Effector memory CD8-positive, alpha-beta T cell (primary cell): ENCODE measurements at places on chromosomes 7 and 10.

- DNase-seq = no peak
Observed at GRCh38 chr10:116268976-116269375, 4.0 kb downstream of the GFRA1 start.

- no peak for DNase-seq
Observed at GRCh38 chr7:158127241-158127640, 460.4 kb downstream of the PTPRN2 start.

GRCh38 chr7:4406288-4407058 is 275.6 kb upstream of the FOXK1 start:
- DNase-seq = no peak

DNA sequence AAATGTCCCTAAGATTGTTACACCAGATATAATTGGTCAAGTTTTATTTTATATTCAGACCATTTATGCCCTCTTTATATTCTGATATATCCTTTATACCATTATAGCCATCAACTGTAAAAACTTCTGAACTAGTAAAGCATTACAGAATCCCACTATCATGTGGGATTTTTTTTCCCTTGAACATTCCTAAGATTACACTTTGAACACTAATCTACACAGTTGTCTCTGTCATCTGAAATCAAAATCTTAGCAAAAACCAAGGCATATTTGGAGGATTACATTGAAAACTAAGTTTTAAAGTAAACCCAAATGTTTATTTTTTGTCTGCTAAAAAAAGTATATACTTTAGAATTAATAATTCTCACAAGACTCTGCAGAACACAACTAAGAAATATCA is 116.2 kb upstream of the GPR22 start:
- no peak for DNase-seq

DNA sequence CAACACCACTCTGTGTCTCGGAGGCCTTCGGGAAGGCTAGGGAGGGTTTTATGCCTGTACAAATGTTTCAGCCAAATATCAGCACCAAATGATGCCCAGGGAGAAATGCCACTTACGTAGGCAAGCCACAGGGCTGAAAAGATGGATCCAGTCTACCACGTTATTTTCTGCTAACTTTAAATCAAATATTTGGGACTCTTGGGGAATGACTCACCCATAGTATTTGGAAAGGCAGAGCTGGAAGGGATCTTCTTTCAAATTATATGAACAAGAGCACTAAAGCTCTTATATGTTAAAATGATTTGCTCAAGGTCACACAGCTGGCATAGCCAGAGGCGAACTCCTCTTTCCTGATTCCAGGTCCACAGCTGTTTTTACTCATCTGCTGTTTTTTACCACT is 591.4 kb downstream of the SORCS1 start:
- DNase-seq = no peak

- no peak for DNase-seq
Observed at GRCh38 chr10:22370320-22370719, 25.0 kb downstream of the SPAG6 start.

DNA sequence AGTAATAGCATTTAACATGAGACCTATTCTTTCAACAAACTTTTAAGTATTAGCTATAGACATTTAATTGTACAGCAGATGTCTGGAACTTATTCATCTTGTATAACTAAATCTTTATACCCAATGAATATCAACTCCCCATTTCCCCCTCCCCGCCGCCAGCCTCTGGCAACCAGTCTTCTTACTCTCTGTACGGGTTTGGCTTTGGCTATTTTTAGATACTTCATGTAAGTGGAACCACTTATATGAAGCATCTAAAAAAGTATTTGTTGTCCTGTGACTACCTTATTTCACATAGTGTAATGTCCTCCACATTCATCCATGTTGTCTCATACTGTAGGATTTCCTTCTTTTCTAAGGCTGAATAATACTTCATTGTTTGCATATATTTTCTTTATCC is 60.8 kb downstream of the RAB18 start:
- DNase-seq = no peak

DNA sequence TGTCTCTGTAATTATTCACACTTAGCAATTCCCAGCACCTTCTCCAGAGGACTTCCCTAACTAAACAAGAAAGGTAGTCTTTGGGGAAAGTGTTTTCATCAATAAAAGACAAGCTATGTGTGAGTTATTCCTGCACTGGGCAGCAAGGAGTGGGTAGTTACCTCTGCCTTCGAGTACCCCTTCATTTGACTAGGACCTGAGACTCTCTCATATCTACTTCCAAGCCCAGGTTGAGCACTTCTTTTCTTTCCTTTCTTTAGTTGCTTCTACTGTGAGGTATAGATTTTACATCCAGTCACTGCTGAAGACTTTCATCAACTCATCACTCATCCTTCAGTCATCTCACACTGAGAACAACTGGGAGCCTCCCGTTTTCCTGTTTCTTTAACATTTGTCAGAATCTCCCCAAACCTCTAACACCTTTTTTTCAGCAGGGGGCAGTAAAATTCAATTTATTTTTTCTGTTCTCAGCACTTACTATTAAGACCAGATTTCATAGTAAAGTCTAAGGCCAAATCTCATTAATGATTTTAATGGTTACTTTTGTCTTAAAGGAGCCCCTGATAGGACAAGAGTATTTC is 80.1 kb upstream of the PRSS1 start:
- DNase-seq = no peak

- no peak for DNase-seq
Observed at GRCh38 chr7:116145245-116145852, 65.0 kb upstream of the TES start.

DNA sequence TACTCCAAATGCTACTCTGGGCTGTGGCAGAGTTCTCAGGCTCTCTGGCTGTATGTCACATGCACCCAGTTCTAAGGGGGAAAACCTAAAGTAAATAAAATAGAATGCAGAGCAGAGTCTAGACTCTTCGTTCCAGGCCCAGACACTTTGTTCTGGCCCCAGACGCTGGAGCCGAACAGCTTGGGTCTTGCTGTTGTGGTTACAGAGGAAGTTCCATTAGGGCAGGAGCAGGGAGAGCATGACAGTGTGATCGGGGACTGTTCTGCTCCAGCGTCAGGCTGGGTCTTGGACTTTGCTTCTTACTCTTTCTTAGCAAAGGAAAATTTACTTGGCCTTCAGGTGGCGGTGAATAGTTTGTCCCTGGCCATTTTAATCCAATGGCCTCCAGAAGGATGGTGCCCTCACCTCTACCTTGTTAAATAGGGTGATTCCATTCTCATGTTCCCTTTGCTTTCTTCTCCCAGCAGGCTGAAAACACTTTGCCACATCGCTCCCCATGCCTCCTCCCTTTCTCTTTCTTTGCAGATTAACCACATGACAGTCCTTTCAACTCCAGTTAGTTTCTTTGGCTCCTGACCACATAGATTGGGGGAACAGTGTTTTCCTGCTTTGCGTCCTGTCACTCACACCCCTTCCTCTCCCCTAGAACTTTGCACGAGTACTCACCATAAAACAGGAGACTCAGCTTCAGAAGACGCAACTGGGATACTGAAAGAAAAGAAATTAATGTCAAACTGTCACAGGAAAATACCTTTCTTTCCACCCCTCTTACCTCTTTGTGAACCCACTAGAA is 730.8 kb downstream of the SUGCT start:
- DNase-seq = no peak

DNA sequence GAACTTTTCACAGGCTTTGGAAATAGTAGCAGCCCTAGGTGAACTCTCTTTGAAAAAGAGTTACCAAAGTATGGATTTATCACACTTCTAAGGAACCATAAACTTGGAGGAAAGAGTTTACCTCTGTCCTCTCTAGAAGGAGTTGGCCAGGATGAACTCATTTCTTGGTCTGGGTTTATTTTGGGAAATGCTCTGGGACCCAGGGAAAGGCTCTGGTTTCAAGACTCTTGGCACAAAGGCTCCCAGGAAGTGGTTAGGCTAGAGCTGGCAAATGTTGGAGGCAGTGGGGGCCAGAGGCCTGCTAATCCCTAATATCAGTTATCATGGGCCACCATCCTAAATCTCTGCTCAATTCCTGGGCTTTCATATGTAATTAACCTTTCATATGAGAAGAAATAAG is 36.3 kb upstream of the CDK6 start:
- no peak for DNase-seq

DNA sequence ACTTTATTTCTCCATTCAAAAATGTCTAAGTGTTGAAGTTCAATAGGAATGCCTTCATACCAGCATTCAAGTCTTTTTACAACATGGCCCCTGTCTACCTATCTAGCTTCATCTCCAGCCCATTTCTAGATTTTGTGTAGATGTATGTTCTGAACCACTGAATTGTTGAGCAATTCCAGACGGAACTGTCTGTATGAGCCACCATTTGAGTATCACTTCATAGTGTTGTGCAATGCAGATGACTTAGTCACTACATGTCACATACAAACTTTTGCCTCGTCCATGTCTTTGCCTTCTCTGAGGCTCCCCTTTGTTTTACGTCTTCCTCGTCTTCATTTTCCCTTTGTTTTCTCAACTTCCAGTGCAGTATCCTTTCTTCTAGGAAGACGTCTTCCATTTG is 118.1 kb downstream of the INHBA start:
- no peak for DNase-seq

DNA sequence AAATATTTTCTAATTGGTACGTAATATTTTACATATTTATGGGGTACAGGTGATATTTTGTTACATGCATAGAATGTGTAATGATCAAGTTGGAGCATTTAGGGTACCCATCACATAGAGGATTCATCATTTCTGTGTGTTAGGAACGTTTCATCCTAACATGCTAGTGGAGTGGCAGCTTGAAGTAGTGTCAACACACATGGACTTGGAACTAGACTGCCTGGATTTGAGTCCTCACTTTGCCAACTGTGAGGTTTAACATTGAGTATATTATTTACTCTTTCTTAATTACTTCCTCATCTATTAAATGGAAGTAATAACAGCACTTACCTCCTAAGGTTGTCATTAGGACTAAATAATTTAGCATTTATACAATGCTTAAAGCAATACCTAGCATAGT is 241.9 kb downstream of the PLXDC2 start:
- DNase-seq = no peak

DNA sequence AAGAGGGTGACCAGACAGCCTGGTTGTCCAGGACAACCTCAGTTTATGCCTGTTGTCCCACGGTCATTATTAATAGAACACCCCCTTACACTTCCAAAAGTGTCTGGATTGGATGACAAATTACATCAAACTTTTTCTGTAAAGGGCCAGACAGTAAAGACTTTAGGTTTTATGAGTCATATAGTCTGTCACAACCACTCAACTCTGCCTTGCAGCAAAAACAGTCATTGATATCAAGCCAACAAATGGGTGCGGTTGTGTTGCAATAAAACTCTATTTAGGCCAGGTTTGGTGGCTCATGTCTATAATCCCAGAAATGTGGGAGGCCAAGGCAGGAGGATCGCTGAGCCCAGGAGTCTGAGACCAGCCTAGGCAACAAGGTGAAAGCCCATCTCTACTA is 66.7 kb upstream of the ATP6V0A4 start:
- no peak for DNase-seq

- no peak for DNase-seq
Observed at GRCh38 chr10:122744257-122744656, 44.6 kb upstream of the C10orf120 start.

- DNase-seq = peak; percentile 27
Observed at GRCh38 chr7:77651575-77652162, 44.6 kb upstream of the RSBN1L start.

GRCh38 chr7:39566023-39566921 is at the start of gene YAE1:
Gene YAE1 (plus strand): TSS chr7:39566404. CDS start chr7:39566419, 15 bp downstream.
- DNase-seq = peak; percentile 71

DNA sequence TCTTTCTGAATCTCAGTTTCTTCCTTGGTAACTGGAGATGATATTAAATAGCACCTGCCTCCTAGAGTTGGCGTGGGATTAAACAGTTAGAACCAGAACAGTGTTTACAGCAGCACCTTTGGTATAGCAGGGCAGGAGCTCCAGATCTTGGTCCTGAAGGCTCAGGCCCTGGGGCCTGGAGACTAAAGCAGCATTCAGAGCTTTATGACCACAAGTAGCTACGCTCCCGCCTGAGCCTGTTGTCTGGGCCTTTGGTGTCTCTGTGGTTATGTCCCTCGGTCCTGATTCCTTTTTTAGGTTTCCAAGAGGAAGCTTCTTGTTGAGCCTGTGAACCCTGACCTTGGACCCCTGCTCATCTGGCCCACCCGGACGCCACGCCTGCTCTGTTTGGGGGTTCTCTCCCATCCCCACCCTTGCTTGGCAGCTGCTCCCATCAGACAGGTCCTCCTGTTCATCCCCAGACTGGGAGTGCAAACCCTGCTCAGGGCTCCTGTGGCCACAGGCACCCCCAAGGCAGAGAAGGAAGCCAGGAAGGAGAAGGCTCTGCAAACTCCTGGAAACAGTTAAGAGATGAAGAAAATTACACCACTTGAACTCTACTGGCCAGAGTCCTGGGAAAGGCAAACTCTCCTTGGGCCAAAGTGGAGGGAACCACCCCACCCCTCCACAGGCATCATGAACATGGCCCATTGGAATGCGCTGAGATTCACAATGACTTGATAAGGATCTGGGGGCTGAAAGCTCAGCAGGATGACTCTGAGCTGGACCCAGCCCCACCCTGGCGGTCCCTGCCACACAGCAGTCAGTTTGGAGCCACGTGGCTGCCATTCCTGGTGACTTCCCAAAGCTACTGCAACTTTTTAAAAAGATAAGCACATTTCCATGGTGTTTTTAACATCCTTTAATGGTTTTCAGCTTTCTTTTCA is 50.1 kb upstream of the TMEM72 start:
- no peak for DNase-seq

GRCh38 chr7:114740095-114740494 is 181.8 kb upstream of the MDFIC start:
- no peak for DNase-seq
